Mammary epithelial cell (primary cell): ENCODE measurements at places on chromosomes 11 and 22. TPM values are rescaled to one million over a fixed set of nuclear protein-coding genes. Genes with fewer than 3 reads are reported as not detected.

Gene KIF18A
- total RNA-seq: 1.0 TPM

Gene OR8A1
- total RNA-seq: not detected

Gene PANX2
- 0.83 TPM for total RNA-seq

Gene POU2F3
- 0.27 and 0.38 TPM in 2 replicates for total RNA-seq

Gene MFNG
- total RNA-seq: 3.5 TPM
